ENCODE measurements at places on chromosomes 11 and 22.

DNA sequence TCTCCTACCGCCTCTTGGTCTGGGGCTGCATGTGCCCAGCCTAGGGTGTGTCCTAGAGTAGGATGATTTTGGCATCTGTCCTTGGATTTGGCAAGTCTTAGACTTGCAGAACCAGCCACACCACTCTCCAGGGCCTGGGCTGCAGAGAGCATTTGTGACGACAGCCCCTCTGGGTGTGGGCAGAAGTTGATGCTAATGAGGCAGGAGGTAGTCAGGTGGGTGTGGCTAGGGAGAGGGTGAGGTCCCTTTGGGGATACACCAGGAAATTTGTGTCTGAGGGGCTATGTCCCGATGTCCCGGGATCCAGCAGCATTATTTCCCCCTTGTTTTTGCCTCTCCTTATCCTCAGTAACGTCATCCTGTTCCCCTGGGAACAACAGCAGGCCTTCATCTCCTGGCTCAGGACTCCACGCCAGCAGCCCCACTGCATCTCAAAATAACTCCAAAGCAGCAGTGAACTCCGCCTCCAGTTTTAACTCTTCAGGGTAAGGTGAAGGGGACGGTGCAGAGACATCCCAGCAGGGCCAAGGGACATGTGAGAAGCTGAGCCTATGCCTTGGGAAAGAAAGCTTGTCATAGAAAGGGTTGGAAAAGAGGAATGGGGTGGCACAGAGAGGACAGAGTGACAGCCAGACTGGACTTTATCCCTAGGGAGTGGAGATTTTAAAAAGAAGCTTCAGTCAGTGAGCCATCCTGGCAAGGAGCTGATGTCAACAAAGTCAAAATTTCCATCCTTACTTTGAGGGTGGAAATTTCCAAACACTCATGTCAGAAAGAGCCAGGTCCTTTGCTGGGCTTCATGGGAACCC, 8.0 kb upstream of the TLCD5 start:
- DNase-seq: no peak

GRCh38 chr11:31645747-31646146, 136.2 kb downstream of the ELP4 start:
- DNase-seq: no peak

- DNase-seq: no peak
Measured at GRCh38 chr22:23305922-23306374, 125.6 kb downstream of the BCR start.

DNA sequence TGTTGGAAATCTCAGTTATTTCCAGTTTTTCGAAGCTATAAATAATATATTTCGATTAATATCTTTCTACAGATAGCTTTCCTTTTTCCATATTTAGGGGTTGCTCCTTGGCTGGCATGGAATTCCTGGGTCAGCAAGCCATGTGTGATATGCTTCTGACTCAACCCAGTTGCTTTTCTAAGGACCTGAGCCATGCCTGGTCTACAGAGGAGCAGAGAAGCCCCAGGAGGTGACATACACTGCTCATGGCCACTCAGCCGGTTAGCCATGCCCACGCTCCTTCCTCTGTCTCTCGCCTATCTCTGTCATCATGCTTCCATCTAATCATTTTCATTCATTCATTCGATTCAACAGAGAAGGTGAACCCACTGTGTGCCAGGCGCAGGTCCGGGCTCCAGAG, 23.2 kb upstream of the PDGFB start:
- DNase-seq: no peak

DNA sequence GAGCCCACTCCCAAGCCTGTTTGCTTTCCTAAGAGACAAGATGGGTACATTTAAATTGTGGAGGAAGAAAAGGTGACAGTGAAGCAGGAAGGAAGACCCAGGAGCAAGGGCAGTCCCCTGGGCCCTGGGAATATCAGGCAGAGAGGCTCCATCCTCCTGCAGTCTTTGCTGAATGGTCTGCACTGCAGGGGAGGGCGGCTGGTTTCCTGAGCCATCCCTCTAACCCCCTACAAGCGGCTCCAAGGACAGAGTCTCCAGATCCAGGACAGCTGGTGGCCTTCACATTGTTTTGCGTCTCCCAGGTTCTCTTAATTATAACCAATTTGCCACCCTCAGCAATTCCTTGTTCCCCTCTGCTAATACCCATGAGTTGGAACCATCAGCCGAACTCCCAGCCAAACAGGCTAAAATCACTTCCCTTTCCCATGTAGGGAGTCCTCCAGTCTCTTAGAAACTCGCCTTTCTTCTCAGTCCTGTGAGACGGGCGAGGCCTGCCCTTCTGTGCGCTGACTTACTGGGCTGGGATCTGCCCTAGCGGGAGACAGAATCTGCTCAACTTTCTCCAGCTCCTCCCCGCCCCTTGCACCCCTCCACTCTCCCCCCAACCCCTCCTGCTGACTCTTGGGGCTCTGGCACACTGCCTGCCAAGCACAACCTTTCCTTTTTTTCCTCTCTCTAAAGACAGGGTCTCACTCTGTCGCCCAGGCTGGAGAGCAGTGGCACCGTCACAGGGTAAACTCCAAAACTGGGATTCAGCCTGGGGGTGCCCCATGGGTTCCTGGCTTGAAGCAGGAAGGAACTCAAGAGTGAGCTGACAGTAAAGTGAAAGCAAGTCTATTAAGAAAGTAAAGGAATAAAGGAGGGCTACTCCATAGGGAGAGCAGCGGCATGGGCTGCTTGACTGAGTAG, 53.4 kb upstream of the EMID1 start:
- DNase-seq: peak; percentile 55

DNA sequence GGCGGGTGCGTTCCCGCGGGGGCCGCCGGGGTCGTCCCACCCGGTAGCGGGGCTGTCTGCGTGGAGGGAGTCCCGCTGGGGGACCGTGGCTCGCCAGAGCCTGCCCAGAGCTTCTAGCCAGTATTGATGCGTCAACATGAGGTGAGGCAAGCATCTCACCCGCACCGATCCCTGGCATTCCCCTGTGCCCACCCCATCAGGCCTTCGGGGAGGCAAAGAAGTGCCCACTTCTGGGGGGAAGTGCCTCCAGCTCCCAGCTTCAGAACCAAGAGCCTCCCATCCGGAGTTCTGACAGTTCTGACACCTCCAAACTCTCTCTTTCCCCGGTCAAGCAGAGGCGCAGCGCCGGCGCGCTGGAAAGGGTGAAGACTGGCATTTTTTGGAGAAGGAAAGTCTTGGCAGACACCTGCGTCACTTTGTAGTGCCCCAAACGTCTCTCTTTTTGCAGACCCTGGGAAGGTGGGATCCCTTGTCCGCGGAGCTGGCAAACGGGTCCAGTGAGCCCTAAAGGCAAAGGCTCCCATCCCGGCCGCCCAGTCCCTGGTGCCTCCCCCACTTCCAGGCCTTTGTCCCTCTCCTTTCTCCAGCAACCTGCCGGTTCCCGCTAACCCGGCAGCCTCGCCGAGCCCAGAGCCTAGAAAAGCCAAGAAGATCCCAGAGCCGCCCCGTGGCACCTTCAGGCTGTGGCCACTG, 3.2 kb upstream of the PAX6 start:
- no peak for DNase-seq

GRCh38 chr11:76139314-76139713, 67.0 kb downstream of the WNT11 start:
- no peak for DNase-seq

DNA sequence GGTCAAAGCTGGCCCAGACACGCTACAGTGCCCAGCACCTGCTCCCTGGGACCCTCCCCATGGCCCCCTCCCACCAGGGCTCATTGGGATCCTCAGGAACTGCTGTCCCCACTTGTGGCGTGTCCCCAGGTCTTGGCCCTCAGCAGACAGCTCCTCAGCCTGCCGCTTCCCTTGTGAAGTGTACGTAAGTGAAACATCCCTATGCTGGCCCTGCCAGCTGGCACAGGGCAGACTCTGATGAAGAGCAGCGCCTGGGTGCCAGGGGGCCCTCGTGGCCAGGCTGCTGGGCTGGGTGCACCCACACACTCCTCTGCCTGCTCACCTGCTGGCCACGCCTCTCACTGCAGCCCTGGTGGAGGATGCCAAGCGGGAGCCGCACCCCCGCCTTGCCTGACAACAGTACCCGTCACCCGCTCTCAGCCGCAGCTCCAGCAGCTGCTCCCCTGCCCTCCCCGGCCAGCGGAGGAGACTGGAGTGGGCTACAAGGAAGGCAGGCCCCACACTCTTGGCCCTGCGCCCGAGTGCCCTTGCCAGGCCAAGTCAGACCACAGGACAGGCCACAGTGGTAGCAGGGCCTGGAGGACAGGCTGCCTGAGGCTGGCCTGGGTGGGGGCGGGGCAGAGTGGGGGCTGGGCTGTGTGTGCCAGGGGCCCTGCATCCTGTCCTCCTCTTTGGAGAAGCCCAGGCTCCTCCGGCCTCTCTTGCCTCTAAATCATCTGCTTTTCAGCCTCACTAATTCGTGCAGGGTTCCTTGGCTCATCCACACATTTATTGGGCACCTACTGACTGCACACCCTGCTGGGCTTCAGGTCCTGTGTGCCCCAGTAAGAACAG, 39.5 kb downstream of the IGF2 start:
- peak; percentile 44 for DNase-seq

DNA sequence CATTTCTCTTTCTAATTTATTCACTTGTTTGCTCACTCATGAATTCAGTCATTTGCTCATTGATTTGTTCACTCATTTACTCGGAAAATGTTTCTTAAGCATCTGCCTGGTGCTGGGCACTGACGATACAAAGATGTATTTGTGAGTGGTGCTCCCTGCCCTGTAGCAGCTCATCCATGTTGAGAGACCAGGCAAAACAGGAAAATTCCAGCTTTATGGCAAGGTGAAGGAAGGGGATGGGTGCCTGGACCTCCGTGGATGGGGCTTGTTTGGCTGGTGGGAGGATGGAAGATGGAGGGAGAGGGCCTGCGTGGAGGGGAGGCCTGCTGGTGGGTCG, 53.1 kb downstream of the TBC1D22A start:
- no peak for DNase-seq

- DNase-seq: peak; percentile 96
Measured at GRCh38 chr11:9273376-9274336, 8.5 kb upstream of the DENND5A start.

DNA sequence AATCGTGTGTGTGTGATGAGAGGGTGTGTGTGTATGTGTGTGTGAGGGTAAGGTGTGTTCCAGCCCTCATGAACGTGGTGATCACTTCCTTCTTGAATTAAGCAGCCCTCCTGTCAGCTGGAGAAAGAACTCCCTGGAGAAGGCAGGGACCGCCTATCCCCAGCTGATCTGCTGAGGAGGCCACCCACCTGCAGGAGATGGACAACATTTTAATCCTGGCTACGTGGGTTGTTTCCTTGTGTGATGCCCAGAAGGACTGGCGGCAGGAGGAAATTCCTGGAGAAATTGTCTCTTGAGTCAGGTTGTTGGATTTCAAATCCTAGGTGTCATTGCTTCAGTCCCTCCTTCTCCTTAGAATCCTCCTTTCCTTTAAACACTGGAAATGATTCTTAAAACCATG, 878.8 kb downstream of the NTM start:
- DNase-seq: no peak

DNA sequence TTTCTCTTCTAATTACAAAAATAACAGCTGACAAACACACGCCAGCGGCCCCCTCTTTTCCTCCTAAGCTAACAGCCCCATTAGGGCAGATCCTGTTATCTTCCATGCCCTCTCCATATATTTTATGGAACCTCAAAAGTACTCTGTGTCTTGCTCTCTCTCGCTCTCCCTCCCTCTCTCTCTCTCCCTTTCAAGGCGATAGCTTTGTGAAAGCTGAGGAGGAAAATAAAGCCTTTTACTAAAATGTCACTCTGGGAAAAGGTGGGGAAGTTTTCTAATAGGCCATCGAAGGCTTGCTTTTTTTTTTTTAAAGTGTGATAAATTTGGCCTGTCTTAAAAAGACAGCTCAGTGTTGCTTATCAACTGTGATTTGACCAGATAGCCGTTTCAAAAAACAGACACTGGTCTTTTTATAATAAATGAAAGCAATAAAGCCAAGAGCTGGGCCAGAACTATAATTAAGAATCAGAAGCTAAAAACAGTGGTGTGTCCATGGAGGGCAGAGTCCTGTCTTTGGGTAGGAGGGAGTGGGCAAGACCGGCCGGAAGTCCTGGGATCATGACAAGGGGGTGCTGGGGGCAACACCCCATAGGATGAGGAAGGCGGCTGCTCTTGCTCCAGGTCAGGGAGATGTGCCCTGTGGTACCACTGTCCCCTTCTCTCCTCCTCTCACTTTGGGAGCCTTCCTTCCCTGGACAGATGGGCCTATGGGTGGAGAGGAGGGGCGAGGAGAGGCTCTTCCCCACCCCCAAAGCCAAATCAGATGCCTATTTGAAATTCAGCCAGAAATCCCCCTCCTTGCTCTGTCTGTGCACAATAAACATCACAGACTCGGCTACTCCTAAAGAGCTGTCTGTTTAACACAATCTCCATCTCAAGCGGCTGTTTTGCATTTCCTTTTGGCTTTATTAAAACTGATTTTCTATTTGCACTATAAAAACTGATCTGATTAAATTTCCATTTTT, 267.2 kb downstream of the BUD13 start:
- DNase-seq: no peak

DNA sequence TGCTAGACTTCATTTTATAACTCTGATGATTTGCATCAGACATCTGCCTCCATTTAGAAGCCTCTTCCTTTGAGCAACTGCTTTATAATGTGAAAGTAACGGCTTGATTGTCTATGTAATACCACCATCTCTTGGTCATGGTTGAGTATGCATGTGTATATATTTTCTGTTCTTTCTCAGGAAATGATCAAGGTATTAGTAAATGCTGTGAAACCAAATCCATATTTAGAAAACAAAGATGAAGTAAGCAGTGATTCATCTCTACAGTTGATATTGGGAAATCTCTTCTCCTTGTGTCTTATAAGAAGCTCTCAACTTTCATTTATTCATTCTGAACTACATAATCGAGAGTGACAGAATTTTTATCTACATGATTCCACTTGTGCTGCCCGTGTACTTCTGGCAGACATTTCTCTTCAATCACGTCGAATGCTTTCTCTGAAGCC, 104.6 kb upstream of the ANO3 start:
- peak; percentile 0 for DNase-seq

DNA sequence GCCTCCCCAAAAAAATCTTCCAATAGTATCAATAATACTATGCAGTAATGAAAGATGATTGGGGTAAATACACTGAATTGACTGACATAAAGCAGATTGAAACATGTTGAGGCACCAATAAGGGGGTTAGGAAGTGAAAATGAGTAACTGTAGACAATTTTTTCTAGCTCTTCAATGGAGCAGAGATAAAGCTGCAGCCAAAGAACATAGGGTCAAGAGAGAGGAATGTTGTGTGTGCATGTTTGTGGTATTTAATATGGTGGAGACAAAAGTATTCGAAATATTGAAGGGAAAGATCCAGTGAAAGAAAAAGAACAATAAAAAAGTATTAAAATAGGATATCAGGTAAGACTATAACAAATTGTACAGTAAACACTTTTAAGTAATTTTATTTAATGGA, 450.0 kb upstream of the CCDC179 start:
- DNase-seq: no peak

- no peak for DNase-seq
Measured at GRCh38 chr11:78567209-78567608, 7.5 kb downstream of the NARS2 start.

DNA sequence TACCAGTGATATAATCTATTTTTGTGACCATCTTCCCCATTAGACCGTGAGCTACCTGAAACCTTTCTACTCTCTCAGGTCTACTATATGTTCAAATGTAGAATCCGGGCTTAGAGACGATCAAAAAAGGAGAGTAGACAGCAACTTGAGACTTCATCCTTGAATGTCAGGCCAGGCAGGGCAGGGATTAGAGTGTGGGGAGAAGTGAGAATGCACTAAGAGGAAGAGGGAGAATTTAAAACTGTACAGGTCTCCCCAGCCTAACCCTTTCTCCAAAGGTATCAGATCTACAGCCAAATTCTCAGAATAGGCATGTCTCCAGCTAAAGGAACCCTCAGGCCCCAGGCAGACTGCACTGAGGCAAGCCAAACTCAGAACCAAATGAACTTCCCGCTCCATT, 935 bp downstream of the LAMTOR1 start:
- DNase-seq: no peak

Measured in common myeloid progenitor, CD34-positive (primary cell).